Spinal cord (tissue), 10 donors: ENCODE measurements at places on chromosomes 7 and 10. TPM values are rescaled to one million over a fixed set of nuclear protein-coding genes. Genes with fewer than 3 reads are reported as not detected.

CLRN3 gene
- total RNA-seq: 0.17 TPM

PSMA2 gene
- 96.9 TPM for total RNA-seq

FKBP6 gene
- total RNA-seq: 0.11 TPM

CD36 gene
- 78.1 TPM for total RNA-seq

PAOX gene
- total RNA-seq: 6.4 TPM

PLEKHS1 gene
- not detected for total RNA-seq

GALNT17 gene
- 45.2 TPM for total RNA-seq

CASP7 gene
- total RNA-seq: 10.0 TPM

CADPS2 gene
- 36.7 TPM for total RNA-seq

ANKRD2 gene
- total RNA-seq: 0.44 TPM

GSAP gene
- total RNA-seq: 18.4 TPM

FAS gene
- 9.0 TPM for total RNA-seq

KLF14 gene
- 0.22 TPM for total RNA-seq

WNT8B gene
- 0.06 TPM for total RNA-seq

CPA2 gene
- total RNA-seq: not detected

CRHR2 gene
- total RNA-seq: 0.89 TPM

POLR2J2 gene
- 4.1 TPM for total RNA-seq

OR6V1 gene
- not detected for total RNA-seq

SRI gene
- total RNA-seq: 172 TPM

RP9 gene
- total RNA-seq: 7.8 TPM

NRCAM gene
- total RNA-seq: 198 TPM

ASB4 gene
- 0.20 TPM for total RNA-seq

GPR37 gene
- total RNA-seq: 38.8 TPM

HTR5A gene
- 3.4 TPM for total RNA-seq

AFAP1L2 gene
- 47.6 TPM for total RNA-seq

GRM8 gene
- 26.1 TPM for total RNA-seq

EPHA1 gene
- 0.94 TPM for total RNA-seq

CDH23 gene
- total RNA-seq: 16.4 TPM

CRYGN gene
- 10.3 TPM for total RNA-seq

CCAR1 gene
- total RNA-seq: 62.9 TPM
